ENCODE measurements at places on chromosomes 7 and 10.

DNA sequence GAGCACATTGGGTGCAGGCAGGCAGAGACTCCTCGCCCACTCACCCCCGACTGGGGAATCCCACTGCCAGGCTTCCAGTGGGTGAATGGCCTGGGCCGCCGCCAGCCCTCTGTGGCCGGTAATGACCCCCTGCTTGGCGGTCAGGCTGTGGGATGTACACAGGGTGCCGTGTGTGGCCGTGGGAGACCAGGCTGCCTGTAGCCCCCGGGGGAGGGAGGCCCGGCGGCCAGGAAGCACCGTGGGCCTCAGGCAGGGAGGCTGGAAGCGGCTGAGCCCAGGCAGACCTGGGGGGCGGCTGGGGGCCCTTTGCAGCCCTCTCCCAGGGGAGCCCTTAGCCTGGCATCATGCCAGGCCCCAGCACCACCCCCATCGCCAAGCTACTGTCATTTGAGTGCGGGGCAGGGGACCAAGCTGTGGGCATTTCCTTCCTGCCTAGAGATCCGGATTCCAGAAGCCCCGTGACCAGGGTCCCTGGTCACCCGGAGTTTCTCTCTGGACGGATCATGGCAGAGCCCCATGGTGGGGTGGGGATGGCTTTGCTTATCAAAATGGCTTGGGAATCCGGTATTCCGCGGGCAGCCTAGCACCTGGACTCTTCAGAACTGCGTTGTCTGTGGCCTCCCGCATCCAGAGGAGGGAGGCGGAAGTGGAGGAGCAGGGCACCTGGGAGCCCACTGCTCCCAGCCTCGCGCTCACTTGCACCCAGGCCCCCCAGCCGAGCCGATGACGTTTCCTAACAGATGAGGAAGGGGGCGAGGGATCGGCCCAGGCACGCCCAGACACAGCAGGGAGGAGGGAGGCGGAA is 1.1 kb downstream of the TTYH3 start:
- no peak for DNase-seq

DNA sequence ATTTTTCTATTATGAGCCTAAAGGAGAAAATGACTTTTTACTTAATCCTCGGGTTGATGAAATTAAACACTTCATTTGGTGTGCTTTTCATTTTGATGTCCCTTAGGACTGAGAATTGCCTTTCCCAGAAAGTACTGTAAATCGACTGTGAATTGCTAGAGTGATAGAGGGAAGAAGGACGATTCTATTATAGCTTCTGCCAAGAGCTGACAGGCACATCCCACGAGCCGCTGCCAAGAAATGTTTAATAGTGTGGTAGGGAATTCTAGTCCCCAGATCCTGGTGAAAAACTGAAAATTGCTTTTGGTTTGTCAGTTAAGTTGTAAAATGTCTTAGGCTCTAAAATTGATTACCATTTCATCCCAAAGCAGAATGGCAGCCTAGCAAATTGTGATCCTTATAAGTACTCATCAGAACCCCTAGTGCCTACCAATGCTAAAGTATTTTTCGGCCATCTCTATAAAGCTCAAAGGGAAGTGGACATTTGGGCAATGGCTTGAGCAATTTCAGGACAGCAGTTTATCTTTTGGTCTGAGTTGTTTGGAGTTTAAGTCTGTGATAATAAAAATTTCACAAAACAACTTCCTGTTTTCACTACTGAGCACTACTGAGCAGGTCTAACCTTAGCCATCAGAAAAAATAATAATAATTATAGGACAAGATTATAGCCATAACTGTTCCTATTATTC is 44.6 kb upstream of the HYCC1 start:
- DNase-seq, result no peak

- DNase-seq, result no peak
These were observed 5.8 kb downstream of the LBX1 start for GRCh38 chr10:101223274-101224059.

DNA sequence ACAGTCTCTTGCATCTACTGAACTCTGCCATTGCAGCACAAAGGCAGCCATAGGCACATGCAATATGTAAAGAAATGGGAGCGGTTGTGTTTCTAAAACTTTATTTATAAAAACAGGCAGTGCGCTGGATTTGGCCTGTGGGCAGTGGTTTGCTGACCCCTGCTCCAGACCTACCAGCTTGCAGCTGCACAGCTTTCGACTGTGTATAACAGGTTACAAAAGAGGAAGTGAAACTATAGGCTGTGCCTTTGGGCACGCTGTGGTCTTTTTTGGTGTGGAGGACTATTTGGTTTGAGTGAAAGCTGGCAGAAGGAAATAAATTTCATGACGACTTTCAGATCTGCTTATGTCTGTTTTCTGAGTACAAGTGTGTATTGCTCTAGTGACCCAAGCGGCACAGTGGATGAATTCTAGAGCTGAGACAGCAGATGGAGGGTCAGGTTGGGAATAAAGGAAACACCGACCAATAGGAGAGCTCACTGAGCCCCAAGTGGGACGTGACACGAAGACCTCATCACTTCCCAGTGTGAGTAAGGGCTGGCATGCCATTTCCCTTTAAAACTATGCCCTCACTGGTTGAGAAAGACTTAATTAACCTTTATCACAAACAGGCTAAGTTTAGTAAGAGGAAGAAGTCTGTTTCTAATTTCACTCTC is 152.7 kb downstream of the ANK3 start:
- DNase-seq, result no peak

GRCh38 chr7:36408589-36408988 is 18.9 kb downstream of the ANLN start:
- DNase-seq, result no peak

- no peak for DNase-seq
These were observed 11.4 kb downstream of the NEBL start for GRCh38 chr10:20885678-20886077.

- DNase-seq, result no peak
These were observed 367.2 kb downstream of the FGFR2 start for GRCh38 chr10:121231079-121231478.

- no peak for DNase-seq
These were observed 644 bp downstream of the BUD23 start for GRCh38 chr7:73683788-73684693.

DNA sequence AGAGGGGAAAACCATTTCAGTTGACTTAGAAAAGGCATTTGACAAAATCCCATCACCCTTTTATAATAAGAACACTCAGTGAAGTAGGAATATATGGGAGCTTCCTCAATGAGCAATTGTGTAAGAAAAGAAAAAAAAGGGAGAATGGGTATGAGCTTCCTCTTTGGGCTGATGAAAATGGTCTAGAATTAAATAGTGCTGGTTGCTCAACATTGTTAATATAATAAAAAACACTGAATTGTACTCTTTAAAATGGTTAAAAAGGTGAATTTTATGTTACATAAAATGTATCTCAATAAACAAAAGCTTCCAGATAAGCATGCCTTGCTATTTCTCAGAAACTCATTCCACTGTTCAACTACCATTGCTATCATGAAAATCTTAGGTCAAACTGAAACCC is 40.6 kb downstream of the LRRC17 start:
- no peak for DNase-seq

DNA sequence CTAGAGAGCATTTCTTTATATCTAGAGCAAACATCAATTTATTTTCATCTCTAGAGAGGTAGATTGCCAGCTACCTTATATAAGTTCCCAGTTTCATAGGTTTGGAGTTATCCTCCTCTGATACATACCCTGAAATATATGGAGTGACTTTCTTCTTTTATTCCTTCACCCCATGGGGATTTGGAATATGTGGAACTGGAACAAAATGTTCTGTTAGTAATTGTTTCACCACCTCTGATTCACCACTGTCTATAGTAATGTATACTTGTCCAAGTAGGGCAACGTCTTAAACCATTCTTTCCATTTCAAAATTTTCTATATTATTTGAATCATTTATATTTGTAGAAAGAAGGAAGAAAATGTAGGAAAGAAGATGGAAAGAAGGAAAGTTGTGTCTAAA is 511.2 kb upstream of the KCND2 start:
- no peak for DNase-seq

DNA sequence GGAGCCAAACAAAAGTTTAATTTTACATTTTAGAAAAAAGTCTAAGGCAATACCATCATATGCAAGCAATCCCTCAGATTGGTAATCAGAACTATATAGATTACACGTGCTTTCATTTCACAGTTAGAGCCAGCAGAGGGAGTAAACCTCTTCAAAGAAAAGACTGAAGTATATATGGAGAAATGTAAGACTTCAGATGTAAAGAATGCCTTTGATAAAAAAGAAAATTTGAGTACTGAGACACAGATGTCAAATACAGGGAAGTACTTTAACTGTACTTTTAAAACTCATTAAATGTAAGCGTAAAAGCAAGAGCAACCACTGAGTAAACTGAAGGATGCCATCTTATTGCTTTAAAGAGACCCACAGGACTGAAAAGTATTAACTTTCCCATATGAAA is 101.4 kb upstream of the FAM133B start:
- DNase-seq, result no peak

GRCh38 chr7:2321020-2321419 is 6.8 kb upstream of the SNX8 start:
- no peak for DNase-seq

- no peak for DNase-seq
These were observed 98.3 kb downstream of the PDGFA start for GRCh38 chr7:421136-421991.

DNA sequence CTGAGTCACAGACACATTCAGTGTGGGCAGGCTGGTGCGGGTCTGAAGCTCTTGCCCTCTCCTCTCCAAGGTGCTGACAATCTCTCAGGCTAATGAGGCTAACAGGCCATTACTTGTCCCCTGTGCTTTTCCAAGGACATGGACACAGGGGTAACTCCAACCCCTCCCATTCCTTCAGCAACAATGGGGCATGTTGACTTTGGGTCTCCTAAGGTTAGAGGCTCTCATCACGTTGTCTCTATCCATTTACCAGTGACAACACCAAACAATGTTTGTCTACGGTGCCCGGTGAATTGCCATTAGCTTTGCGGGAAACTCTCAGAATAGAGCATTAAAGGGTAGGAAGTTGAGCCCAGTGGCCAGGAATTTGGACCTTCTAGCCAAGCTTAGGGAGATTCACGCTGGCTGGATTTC is 101.6 kb upstream of the TNS3 start:
- DNase-seq, result no peak

All from activated CD8-positive, alpha-beta memory T cell treated with anti-CD3 and anti-CD28 coated beads for 1 hour (primary cell).